GM18507 (cell line): ENCODE measurements at places on chromosomes 12 and 14.
A peak's percentile ranks its signal among the peaks of the same experiment; 100 is the strongest.

DNA sequence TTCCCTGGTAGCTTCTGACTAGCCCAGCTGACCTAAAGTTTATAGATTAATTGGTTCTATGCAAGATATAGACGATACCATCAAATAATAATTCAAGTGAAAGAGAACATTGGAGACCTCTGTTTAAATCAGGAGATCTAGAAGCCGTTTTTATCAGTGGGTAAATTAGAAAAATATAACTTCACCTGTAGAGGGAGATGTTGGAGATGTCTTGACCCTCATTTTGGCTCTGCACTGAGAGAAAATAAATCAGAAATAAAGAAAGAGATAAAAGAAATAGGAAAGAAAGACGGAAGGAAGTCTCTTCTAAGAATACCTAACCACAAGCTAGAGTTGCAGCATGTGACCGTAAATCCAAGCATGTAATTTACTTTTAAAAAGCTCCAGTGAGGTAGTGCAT lies 684.5 kb downstream of the C12orf50 start:
- DNase-seq = no peak

GRCh38 chr12:96409731-96410130 lies 9.5 kb upstream of the CDK17 start:
- DNase-seq = no peak

DNA sequence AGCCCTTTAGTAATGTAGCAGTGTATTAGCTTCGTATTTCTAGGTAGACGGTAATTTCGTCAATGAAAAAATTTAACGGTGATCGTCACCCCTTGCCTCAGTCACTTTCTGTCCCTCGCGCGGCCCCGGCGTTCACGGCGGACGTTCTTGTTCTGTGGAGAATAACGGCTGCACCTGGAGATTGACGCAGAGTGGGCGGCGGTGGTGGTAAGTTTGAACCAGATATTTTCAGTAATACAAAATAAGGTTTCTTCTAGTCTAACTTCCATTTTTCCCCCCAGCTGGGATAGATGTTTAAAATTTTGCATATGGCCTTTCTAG lies 341 bp downstream of the ZNF10 start:
- no peak for DNase-seq

- no peak for DNase-seq
These were observed 181.6 kb downstream of the GRIP1 start for GRCh38 chr12:66497008-66497897.

DNA sequence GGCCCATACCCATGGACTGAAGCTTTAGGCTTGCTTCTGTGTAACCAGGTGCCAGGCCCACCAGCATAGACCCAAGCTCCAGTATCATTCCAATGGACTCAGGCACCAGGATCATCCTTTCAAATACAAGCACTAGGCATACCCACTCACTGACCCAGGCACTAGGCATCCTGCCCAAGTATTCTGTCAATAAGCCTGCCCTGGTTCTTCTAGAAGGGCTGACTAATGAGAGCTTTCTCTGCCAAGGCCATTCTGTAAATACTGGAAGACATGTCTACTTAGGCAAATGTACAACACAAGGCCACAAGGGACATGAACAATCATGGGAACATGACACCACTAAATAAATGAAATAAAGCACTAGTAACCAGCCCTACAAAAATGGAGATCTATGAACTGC lies 352.2 kb downstream of the FSCB start:
- DNase-seq = no peak

- DNase-seq = no peak
These were observed 290.7 kb upstream of the AMIGO2 start for GRCh38 chr12:47370421-47370820.

DNA sequence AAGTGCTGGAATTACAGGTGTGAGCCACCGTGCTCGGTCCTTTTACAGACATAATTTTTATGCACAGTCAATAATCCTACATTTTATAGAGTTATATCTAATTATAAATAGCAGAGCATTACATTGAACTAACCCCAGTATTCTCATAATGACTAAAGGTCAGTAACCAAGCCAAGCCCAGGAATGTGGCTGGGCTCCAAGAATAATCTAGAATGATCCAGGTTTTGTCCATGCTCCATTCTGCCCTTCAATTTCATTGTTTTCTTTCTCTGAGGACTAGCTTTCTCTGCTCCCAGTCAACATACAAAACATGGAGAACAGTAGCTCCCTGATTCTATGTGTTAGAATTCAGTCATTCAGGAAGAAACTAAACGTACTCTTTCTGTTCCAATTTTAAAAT lies 92.1 kb upstream of the KRR1 start:
- no peak for DNase-seq

GRCh38 chr14:99513183-99513694 lies 32.0 kb downstream of the CCNK start:
- no peak for DNase-seq

DNA sequence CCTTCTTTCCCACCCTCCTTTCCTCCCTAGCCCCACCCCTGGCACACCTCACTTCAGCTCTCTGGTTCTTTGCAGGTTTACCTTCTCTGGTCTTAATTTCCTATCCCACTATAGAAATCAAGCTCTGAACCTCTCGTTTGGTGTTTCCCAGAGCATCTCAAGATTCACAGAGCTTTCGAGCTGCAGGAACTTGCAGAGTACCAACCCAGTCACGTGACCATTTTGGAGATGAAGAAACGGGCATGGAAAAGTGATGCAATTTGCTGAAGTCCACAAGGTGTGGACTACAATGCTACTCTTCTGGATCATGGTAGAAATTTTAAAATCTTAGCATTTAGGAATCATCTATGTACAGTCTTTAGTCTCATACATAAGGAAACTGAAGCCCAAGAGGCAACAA lies 205.8 kb downstream of the NTF3 start:
- DNase-seq = no peak

DNA sequence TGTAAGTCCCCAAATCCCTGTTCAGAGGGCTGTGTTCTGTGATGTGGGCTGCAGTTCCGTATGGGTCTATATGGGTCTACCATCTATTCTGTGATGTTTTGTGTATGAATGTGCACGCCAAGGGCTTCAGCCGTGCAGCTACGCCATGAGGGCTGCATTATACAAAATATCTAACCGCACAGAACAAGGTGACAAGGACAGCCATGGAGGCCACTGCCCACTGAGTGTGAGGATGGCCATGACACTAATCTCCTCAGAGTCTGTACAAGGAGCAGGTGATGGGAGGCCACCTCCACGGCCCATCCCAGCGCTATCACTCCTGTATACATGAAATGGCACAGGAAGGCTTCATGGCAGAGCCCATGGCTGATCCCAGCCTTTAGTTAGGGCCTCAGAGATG lies 102.0 kb downstream of the DICER1 start:
- no peak for DNase-seq

- DNase-seq = no peak
These were observed 5.1 kb upstream of the TNFAIP2 start for GRCh38 chr14:103118018-103118662.

GRCh38 chr14:68639000-68639757 lies 153.7 kb downstream of the ZFP36L1 start:
- DNase-seq = no peak

DNA sequence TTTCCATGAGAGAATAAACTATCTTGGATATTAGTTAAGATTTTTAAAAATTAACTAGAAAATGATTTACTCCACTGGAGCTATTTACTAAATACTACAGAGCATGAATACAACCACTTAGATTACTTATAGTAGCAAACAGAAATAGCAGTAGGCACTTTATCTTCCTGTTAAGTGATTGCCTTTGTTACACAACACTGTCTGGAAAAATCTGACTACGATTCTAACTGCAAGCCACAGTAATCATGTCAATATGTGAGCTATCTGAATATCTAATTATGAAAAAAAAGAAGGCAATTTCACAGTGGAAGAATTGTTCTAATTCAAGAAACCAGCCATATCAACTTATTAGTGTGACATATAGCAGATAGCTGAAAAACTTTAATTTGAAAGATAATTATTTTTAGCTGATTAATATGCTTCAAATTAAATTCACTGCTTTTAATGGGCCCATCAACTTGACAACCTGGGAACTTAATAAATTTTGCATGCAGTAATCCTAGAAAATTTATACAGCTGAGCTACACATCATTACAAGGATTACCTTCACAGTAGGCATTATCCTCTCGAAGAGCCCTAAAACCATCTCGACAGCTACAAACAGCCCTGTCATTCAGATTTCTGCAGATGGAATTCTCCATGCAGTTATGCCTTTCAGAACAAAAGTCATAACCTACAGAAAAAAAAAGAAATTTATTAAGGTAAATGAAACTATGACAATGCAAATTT lies 172.8 kb downstream of the NELL2 start:
- no peak for DNase-seq

GRCh38 chr12:3202734-3203446 lies 125.7 kb downstream of the TSPAN9 start:
- DNase-seq = peak; percentile 44

- DNase-seq = no peak
These were observed 381.9 kb upstream of the RGS6 start for GRCh38 chr14:71550367-71550766.

- no peak for DNase-seq
These were observed 5.5 kb upstream of the HDAC7 start for GRCh38 chr12:47825173-47825639.

- no peak for DNase-seq
These were observed 102.7 kb upstream of the USP44 start for GRCh38 chr12:95653771-95654546.

DNA sequence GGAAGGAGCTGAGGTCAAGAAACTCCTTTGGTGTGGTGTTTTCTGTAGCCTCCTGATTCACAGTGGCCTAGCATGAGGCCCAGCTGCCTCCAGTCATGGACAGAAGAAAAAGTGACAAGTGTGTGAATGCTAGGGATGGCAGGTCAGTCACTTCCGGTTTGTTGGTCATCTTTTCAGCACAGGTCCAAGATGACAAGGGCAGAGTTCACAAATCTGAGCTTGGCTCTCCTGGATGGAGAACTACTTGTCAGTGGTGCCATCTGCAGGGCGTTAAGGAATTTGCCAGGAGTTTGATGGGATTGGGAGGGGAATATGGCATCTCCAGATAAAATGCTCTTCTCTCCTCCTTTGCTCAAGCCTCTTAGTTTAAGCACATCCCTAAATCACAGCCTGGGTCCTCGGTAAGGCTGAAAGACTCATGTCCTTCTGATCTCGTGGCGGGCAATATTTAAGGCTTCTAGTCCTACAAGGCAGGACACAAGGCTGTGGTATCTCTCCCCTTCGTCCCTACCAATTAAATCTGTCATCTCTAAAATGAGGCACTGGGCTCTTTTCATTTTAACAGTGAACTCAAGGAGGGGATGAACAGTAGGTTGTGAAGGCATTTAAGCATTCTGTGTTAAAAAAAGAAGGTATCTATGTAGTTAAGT lies 10.0 kb downstream of the TUBA1B start:
- DNase-seq = no peak

- no peak for DNase-seq
These were observed 28.1 kb downstream of the PIGH start for GRCh38 chr14:67571991-67572323.
